ENCODE measurements at places on chromosomes 1 and 21.

DNA sequence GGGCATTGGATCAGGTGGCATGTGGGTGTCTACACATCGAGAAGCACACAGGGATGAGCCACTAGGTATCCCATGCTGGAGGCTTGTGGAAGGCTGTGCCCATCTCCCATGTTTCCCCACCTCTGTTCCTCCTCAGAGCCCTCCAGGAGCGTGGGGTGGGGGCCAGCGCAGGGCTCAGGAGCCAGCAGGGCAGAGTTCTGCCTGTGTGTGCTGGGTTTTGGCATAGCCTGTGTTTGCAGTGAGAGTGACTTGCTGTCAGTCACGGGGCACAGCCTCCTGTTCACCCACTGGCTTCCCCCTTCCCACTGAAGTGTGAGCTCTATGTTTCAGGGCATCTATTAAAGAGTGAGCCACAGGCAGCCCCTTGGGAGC, 10.4 kb downstream of the IBA57 start:
- no peak for DNase-seq

GRCh38 chr1:156760092-156760795, 7.1 kb upstream of the PRCC start:
- no peak for DNase-seq

- no peak for DNase-seq
These were observed 8.4 kb upstream of the UBE2U start for GRCh38 chr1:64195081-64195395.

GRCh38 chr1:201062511-201063091, 39.1 kb upstream of the KIF21B start:
- no peak for DNase-seq

- no peak for DNase-seq
These were observed 10.2 kb upstream of the HENMT1 start for GRCh38 chr1:108671143-108671542.

DNA sequence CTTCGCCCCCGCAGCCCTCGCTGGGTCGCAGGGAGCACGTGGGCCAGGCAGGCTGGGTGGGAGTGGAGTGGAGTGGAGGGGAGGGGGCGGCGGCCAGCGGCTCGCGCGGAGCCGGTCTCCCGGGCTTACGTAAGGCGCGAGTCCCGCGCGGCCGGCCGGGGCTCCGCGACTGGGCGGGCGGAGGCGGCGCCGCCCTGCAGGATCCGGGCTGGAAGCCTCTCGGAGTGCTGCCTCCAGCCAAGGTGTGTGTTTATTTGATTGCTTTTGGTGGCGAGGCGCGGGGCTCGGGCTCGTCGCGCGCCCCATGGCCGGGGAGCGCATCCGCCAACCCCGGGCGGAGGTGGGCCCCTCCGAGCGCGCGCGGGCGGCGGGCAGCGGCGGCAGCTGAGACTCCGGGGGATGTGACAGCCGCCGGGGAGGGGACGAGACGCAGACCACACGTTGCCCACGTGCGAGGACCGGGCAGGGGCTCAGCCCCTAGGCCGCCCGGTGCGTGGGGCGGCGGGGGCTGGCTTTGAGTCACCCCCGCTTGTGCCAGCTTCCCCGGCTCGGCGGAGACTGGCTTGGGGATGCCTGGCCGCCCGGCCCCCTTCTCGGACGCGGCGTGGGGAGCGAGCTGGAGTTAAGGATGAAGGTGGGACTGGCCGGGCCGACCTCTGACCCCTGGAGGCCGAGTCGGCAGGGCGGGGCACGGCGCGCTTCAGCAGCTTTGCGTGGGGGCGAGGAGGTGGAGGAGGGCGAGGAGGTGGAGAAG, 402 bp upstream of the AK4 start:
- no peak for DNase-seq

DNA sequence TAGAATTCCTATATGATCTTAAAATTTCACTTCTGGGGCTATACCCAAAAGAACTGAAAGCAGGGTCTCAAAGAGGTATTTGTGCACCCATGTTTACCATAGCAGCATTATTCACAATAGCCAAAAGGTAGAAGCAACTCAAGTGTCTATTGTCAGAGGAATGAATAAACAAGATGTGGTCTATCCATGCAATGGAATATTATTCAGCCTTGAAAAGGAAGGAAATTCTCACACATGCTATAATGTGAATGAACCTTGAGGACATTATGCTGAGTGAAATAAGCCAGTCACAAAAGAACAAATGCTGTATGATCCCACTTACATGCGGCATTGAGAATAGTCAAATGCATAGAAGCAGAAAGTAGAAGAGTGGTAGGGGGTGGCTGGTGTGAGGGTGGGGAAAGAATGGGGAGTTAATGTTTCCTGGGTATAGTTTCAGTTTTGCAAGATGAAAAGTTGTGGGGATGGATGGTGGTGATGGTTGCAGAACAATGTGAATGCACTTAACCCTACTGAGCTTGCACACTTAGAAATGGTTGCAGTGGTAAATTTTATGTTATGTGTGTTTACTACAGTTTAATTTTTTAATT, 122.4 kb downstream of the TOMM20 start:
- no peak for DNase-seq

- no peak for DNase-seq
These were observed 28.6 kb downstream of the COL6A1 start for GRCh38 chr21:46009951-46010705.

DNA sequence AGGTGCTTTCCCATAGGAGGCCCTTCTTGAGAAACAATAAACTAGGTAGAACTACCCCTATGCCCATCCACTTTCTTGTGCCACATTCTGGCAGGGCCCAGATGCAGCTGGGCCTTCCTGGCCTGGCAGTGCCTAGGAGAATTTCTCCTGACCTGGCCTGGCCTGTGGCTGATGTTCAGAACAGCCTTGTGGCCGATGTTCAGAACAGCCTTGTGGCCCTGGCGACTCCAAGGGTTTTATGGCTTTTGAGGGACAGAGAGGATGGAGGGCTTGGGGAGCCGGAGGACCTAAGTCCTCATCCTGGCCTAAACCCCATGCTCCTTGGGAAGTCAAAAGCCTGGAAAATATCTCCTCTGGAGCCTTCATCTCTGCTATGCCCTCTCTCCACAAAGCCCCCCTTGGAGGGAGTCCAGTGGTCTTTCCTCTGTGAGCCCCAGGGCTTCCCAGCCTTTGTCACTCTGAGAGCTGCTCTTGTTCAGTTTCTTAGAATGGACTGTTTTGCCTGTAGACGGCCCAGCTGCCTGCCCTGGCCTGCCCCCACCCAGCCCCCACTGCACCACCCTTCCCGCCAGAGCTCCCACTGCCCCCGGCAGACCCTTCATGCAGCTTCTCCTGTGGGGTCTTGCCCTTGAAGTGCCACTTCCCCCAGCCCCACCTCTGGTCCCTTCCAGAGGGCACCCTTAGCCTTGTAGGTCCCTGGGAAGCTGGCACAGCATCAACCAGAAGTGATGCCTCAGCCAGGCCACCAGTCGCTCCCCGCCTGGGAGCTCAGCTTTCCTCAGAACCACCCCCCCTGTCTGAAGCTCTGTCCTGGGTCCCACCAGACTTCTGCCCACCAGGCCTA, 7.0 kb downstream of the GPR37L1 start:
- no peak for DNase-seq
